ENCODE measurements at places on chromosomes 13 and 19.

- DNase-seq = no peak
Measured at GRCh38 chr13:98208606-98209005, 31.5 kb upstream of the RNF113B start.

- no peak for DNase-seq
Measured at GRCh38 chr13:29571876-29572570, 23.5 kb downstream of the SLC7A1 start.

- no peak for DNase-seq
Measured at GRCh38 chr13:38707460-38707859, 20.6 kb downstream of the FREM2 start.

GRCh38 chr19:35786299-35787160 lies 11.2 kb downstream of the ARHGAP33 start:
- DNase-seq = no peak

GRCh38 chr19:19010551-19010950 lies 22.8 kb downstream of the SUGP2 start:
- DNase-seq = no peak

DNA sequence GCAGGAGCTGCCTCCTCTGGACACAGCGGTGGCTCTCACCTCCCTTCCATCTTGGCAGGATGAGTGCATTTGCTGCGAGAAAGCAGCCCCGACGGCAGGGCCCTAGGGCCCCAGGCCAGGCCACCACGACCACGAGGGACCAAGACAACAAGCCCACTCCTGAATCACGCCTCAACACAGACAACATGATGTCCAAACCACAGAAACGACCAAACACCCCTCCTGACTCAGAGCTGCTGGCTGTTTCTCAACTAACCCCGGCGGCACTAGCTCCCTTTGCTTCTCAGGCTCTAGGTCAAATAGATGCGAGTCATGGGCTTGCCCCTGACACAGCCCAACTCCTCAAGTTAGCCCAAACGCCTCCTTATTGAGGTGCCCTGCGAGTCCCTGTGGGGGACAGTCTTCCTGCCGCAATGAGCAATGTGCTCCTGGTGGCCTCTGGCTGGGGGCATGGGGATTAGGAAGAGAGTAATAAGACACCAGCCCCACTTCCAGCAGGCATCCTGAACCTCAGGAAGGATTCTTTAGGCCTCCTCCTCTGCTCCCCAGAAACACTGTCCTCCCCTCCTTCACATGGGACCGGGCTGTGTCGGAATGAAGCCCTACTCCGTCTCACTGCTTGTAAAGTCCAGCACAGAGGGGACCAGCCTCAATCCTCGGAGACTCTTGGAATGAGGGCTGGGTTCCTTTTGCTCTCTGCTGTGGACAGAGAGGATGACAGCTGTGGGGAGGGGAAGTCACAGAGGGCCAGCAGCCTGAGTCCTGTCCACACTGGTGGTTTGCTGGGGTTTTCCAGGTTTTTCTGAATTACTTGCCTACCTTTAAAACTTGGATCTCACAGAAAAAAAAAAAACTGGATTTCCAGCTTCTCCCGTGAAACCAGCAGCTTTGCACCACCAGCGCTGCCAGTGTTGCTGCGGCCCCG lies 6.9 kb upstream of the ATF5 start:
- DNase-seq = no peak

DNA sequence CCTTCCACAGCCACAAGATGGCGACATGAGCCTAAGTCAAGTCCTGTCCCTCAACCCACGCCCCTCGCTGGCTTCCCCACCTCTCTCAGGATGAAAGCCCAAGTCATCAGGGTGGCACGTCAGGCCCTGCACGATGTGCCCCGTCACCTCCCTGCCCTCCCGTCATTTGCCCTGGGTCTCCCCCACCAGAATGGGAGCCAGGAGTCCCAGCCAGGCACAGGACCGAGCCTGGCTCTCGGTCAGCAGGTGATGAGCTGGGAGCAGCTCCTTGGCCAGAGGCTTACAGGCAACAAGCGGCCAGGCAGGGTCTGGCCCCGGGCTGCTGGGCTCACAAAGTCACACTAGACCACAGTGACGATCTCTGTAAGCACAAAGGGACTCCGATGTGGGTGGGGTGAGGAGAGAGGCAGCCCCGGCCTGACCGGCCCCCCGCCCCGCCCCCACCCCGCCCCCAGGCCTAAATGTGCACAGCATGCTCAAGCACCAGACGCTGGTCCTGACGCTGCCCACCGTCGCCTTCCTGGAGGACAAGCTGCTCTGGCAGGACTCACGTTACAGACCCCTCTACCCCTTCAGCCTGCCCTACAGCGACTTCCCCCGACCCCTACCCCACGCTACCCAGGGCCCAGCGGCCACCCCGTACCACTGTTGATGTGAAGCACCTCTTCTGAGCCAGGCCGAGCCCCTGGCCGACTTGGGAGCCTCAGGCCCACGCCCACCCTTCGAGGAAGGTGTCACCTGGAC lies 7.3 kb downstream of the MRPL4 start:
- DNase-seq = peak; percentile 87

DNA sequence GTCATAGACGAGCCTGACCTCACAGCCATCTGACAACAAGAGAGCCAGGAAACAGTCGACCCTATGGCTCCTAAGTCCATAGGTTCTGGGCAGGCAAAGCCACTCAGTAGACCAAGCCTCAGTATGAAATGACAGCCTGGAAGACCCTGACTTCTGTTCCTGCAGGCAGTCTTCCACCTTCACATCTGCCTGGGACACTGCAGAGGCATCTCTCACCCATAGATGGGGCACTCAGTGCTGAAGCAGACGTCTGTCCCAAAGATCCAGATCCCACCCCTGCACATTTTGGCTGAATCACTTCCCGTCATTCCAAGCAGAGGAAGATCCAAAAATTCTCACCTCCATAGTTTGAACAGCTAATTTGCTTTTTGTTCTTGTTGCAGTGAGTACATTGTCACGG lies 139.3 kb upstream of the ZNF507 start:
- no peak for DNase-seq

DNA sequence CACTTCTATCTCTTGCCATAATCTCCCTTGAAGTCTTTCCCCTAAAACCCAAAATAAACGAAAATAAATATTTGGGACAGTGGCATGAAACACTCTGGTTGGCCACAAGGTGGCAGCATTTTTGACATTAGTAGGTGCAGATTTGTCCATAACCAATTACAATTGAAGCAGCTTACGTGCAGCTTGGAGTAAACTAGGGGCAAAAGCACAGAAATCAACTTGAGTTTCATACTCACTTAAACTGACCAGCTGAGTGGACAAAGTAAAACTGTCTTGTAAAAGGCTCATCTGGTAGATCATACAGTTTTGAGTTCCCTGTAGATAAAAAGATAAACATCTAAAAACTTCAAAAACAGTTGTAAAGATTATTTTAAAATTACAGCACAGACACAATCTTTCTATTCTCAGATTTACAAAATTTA lies 18.8 kb downstream of the PDCD5 start:
- peak; percentile 58 for DNase-seq

DNA sequence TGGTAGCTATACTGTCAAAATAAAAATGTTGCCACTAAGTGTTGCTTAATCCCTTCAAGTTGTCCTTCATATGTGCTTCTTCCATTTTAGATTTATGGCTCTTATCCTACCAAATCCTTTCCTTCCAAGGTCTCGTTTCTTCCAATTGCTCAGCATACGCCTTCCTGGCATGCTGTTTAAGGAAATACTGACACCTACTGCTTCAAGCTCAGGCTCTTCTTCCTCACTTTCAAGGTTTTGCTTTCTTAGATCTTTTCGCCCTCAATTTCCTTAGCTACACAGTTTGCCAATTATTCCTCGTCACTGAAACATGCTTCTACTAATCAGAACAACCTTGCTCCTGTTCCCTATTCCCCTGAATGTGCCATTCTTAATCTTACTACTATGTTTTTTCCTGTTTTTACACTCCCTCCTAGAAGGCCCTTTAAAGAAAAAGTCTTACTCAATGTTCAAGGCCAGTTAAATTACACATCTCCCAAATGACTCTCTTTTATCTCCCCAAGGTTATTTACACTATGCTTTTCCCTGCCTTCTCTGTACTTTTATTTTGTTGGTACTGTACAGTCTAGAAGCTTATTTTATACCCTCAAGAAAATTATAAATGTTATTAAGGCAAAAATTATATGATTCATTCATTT lies 343.1 kb downstream of the MZT1 start:
- no peak for DNase-seq

- peak; percentile 48 for DNase-seq
Measured at GRCh38 chr13:38872693-38873092, 117.9 kb downstream of the STOML3 start.

DNA sequence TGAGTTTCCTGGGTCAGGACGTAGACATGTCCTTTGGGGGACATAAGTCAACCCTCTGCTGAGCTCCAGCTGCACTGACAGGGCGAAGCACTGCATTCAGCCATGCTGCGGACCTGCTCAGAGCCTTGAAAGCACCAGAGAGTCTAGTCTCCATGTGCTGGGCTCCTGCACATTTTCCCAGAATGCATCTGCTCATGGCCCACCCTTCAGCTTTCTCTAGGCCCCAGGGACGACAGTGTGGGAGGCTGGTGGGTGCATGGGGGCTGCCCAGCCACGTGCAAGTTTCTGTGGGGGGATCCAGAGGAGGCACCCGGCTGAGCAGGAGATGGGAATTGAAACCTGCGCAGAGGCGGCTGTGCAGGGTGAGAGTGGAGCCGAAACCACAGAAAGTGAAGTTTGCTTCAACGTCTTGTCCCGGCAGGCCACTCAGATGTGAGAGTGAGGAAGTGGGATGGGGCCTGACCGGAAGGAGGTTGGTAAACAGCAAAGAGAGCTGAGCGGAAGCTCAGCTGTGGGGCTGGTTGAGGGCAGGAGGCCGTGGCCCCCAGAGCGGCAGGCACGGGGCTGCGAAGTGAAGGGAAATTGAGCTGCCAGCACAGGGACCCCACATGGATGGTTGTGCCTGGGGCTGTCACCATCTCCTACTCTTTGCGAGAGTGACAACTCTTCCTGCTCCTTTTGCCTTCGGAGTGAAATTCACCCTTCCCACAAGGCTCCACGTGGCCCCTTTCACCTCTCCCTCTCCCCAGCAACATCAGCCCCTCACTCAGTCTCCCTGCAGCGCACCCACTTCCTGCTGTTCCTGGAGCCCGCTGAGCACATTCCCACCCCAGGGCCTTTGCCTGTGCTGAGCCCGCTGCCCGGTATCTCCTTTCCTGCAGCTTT lies 11.8 kb downstream of the PGLS start:
- DNase-seq = peak; percentile 98

DNA sequence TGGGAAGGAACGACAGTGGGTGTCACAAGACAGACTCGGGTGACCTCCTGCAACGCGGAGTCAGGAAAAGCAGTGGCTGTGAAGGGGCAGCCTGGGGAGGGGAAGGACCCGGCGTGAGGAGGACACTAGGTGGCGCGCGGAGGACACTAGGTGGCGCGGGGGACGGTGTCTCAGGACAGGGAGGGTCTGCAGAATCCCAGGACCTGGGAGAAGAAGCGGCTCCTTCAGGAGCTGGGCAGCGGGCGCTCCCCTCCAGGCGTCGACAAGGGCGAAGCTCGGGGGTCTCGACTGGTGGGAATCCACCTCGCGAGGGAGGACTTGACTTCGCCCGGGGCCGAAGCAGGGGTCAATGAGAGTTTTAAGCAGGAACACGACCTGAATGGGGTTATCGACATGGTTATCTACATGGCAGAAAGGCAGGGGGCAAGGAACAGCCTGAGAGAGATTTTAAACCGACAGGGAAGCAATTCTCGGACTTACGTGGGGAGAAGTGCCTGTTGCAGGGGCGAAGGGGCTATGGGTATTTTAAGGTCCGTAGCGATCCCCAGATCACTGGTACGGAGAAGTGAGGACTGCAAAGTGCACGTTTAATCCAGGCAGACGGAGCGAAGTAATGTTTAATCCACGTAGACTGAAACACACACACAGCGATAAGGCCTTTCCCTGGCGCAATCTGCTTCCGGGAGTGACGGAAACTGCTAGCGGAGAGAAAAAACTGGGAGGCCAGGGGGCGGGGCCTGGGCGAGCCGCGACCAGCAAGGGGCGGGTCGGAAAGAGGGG lies at the start of gene ZNF616:
Gene ZNF616 (minus strand): TSS at position 687 of the 780 bp plus-strand sequence. CDS start 9,426 bp downstream, outside the sequence.
- DNase-seq = peak; percentile 94

DNA sequence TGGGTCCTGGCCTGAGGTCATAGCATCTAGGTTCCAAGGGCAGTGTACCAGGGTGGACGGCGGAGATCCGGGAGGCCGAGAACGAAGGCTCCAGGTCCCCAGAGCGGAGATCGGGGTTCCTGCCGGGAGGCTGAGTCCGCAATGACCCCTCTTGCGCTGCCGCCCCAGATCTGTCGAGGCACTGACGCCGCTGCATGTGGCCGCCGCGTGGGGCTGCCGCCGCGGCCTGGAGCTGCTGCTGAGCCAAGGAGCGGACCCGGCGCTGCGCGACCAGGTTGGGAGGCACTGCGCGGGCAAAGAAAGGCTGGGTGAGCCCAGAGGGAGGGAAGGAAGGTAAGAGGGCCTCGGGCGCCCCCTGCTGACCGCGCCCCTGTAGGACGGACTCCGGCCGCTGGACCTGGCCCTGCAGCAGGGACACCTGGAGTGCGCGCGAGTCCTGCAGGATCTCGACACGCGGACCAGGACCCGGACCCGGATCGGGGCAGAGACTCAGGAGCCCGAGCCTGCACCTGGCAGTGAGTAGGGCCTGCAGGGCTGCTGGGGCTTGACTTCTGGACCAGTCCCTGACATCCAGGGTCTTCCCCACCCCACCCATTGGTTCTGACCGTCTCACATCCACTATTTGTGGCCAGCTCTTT lies 906 bp downstream of the ANKLE1 start:
- DNase-seq = peak; percentile 92

- DNase-seq = no peak
Measured at GRCh38 chr13:42086582-42086981, 38.1 kb downstream of the DGKH start.

- DNase-seq = peak; percentile 29
Measured at GRCh38 chr13:51612867-51613266, 28.6 kb downstream of the WDFY2 start.

- DNase-seq = no peak
Measured at GRCh38 chr13:76466043-76466442, 420.2 kb downstream of the KCTD12 start.

DNA sequence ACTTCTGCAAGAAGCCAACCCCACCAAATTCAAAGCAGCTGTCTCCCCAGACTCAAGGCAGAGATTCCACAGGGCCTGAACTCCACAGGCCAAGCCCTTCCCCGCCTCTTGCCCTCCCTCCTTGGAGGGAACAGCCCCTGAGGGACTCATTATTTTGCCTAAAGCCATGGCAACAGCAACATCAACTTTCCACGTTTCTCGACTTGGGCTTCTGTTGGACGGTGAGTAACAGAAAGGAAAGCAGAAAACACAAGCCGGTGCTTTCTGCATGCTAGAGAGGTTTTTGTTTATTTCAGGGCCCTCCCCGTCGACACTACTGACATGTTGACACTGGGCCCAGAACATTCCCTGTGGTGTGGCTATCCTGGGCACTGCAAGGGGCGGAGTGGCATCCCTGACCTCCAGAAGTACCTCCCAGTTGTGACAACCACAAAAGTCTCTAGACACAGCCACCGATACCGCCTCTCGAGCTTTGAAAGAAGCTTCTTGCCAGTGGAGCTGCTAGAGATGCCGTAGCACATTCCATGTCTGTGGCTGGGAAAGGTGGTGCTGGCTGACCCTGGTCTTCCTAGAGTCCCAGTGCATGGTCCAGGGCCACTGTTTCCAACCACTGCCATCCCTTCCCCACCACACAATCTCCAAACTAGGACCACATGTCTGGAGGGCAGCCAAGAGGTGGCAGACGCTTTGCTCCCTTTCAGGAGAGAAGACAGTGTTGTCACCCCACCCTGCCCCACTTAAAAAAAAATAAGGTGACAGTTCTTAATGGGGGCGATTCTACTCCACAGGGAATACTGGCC lies 12.8 kb downstream of the CAPS start:
- no peak for DNase-seq

GRCh38 chr13:88544836-88545235 lies 873.7 kb downstream of the SLITRK5 start:
- no peak for DNase-seq
